ENCODE measurements at places on chromosomes 7 and 10. TPM values are rescaled to one million over a fixed set of nuclear protein-coding genes. Genes with fewer than 3 reads are reported as not detected.

- peaks cover 7% of the 10 kb centered on the region for H3K36me3 ChIP-seq
- H3K27ac ChIP-seq, result no peak overlapping the region
- H3K4me1 ChIP-seq, result no peaks in the 10 kb centered on the region
- H3K4me3 ChIP-seq, result no peak overlapping the region
- DNase-seq, result no peak
These were observed 81.7 kb upstream of the GTF2I start for GRCh38 chr7:74575811-74576210.

- no peak for DNase-seq
- H3K4me3 ChIP-seq, result no peak overlapping the region
- no peaks in the 10 kb centered on the region for H3K4me1 ChIP-seq
- peaks cover 15% of the 10 kb centered on the region for H3K27me3 ChIP-seq
- H3K36me3 ChIP-seq, result peaks cover 19% of the 10 kb centered on the region
These were observed 612.9 kb downstream of the PTPRN2 start for GRCh38 chr7:157974678-157975230.

- peaks cover 66% of the 10 kb centered on the region for H3K4me1 ChIP-seq
- H3K27me3 ChIP-seq, result peaks cover 38% of the 10 kb centered on the region
- peak; percentile 52 for DNase-seq
- no peak overlapping the region for H3K4me3 ChIP-seq
- H3K27ac ChIP-seq, result peak overlapping the region; percentile 99
These were observed 110.6 kb downstream of the ZMIZ1 start for GRCh38 chr10:79179164-79179956.

GRCh38 chr10:3631701-3632330, 153.2 kb downstream of the KLF6 start:
- no peak for DNase-seq
- H3K27ac ChIP-seq, result no peak overlapping the region
- H3K27me3 ChIP-seq, result no peaks in the 10 kb centered on the region

- peak overlapping the region; percentile 18 for H3K4me3 ChIP-seq
- H3K27ac ChIP-seq, result no peak overlapping the region
- DNase-seq, result no peak
- peaks cover 69% of the 10 kb centered on the region for H3K4me1 ChIP-seq
- H3K36me3 ChIP-seq, result peaks cover 12% of the 10 kb centered on the region
- peaks cover 21% of the 10 kb centered on the region for H3K27me3 ChIP-seq
These were observed 37.3 kb downstream of the ZCCHC24 start for GRCh38 chr10:79407811-79408795.

GRCh38 chr7:108329514-108329913, 126.7 kb downstream of the NRCAM start:
- H3K27ac ChIP-seq, result no peak overlapping the region
- DNase-seq, result no peak
- no peaks in the 10 kb centered on the region for H3K36me3 ChIP-seq

DNA sequence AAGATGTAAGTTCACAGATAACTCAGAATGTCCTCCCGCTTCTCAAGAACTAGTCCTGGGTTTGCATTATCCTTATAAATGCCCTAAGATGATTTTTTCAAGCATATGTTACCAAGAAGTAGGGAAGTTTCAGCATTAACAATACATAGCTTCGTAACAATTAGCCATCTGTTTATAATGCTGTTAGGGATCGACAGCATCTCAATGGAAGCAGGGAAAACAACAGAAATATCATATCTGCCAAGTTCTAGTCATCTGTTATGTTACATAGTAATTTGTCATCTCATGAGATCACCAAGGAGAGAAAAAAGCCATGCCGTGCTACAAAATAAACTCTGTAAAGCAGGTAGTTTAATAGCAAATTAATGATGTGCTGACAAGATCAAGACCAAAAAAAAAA, 731.5 kb upstream of the C7orf33 start:
- no peak overlapping the region for H3K4me3 ChIP-seq
- DNase-seq, result no peak
- H3K4me1 ChIP-seq, result no peaks in the 10 kb centered on the region
- H3K27me3 ChIP-seq, result peaks cover 1% of the 10 kb centered on the region
- no peak overlapping the region for H3K27ac ChIP-seq
- H3K36me3 ChIP-seq, result no peaks in the 10 kb centered on the region

- H3K27me3 ChIP-seq, result no peaks in the 10 kb centered on the region
- peaks cover 28% of the 10 kb centered on the region for H3K4me1 ChIP-seq
- DNase-seq, result no peak
- H3K27ac ChIP-seq, result no peak overlapping the region
These were observed 257.6 kb upstream of the LRGUK start for GRCh38 chr7:133869556-133869955.

DNA sequence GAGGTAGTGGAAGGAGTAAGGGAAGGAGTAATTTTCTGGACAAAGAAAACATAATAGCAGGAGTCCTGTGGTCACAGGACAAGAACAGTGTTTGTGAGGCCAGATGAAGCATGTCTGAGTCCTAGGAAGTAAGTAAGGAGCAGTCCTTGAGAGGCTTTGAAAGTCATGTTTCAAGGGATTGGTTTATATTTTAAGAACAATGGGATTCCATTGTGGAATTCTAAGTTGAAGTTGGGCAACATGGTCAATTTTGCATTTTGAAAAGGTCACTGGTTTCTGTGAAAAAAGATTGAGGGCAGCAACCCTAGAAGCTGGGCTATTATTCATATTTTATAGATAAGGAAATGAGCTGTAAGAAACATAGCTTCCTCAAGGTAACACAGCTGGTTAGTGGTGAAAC, 10.8 kb upstream of the SLC25A28 start:
- no peaks in the 10 kb centered on the region for H3K36me3 ChIP-seq
- no peak for DNase-seq
- no peak overlapping the region for H3K4me3 ChIP-seq
- no peak overlapping the region for H3K27ac ChIP-seq
- H3K27me3 ChIP-seq, result no peaks in the 10 kb centered on the region

- no peak overlapping the region for H3K4me3 ChIP-seq
- no peaks in the 10 kb centered on the region for H3K4me1 ChIP-seq
- no peak overlapping the region for H3K27ac ChIP-seq
These were observed 4.2 kb upstream of the PILRA start for GRCh38 chr7:100369105-100369504.

GRCh38 chr10:22816298-22816653, 101.9 kb upstream of the PIP4K2A start:
- no peaks in the 10 kb centered on the region for H3K36me3 ChIP-seq
- H3K4me3 ChIP-seq, result no peak overlapping the region
- H3K4me1 ChIP-seq, result no peaks in the 10 kb centered on the region
- no peak for DNase-seq

GRCh38 chr7:111439977-111440376, 122.3 kb downstream of the IMMP2L start:
- no peak for DNase-seq
- no peaks in the 10 kb centered on the region for H3K36me3 ChIP-seq
- peaks cover 5% of the 10 kb centered on the region for H3K4me1 ChIP-seq
- H3K27ac ChIP-seq, result no peak overlapping the region
- H3K27me3 ChIP-seq, result no peaks in the 10 kb centered on the region
- no peak overlapping the region for H3K4me3 ChIP-seq

DNA sequence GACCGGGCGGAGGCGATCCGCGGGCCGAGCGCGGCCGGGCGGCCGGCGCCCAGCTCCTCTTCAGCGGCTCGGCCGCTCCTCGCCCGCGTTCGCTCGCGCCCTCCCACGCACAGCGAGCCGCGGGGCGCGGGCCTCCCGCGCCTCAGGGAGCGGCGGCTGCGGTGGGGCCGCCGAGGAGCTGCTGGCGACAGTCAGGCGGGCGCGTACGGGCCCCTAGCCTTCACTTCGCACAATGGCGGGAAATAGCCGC, at the start of gene MCMBP:
Gene MCMBP (minus strand): TSS at position 234 of the 250 bp plus-strand sequence. CDS start 259 bp downstream, outside the sequence.
- H3K4me1 ChIP-seq, result peaks cover 30% of the 10 kb centered on the region
- DNase-seq, result no peak
- peak within 1 kb of the TSS; percentile 99 for H3K4me3 ChIP-seq
- peak within 1 kb of the TSS; percentile 93 for H3K27ac ChIP-seq
- H3K27me3 ChIP-seq, result peaks cover 8% of the 10 kb centered on the region
- H3K36me3 ChIP-seq, result peaks cover 7% of the 10 kb centered on the region

DNA sequence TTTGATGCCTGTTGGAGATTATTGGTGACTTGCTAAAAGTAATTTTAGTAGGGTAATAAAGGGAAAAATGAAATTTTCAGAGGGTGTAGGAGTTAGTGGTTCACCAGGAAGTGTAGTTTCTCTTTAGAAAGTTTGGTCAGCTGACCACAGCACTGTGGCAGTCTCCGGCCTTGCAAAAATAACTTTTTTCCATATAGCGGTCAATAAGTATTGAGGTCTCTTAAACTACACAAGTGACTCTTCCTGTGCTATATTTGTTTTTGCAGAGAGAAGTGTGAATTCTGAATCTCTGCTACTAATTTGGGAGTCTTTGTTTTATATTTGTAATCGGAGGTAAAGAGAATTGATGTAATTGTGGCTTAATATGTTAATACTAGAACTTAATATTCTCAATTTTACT, 24.3 kb downstream of the PTPN12 start:
- no peak for DNase-seq
- no peak overlapping the region for H3K4me3 ChIP-seq
- H3K4me1 ChIP-seq, result peaks cover 45% of the 10 kb centered on the region
- peak overlapping the region; percentile 50 for H3K27ac ChIP-seq
- peaks cover 7% of the 10 kb centered on the region for H3K36me3 ChIP-seq
- H3K27me3 ChIP-seq, result peaks cover 4% of the 10 kb centered on the region

DNA sequence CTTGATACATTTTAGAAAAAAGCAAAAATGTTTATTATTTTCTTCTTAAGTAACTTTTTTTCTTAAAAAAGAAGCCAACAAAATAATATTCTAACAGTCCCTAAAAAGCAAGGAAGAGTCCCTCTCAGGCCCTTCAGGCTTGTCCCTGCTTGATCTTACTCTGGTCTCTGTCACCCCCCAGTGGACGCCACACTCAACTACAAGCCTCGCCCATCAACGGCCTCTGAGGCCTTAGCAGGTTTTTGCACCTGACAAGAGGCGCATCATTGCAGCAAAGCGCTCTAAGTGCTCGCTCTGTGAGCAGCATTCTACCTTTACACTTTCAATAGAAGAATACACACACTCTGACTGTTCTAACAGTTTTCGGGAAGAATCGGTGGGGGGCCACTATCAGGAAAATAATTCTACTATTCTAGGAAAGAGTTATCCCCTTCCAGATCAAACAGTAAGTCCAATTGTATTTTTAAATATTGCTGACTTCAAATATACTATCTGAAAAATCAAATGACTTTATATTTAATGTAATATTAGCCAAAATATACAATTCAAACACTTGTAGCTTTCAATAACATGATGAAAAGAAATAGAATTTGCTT, 139.2 kb downstream of the USP6NL start:
- H3K27me3 ChIP-seq, result peaks cover 2% of the 10 kb centered on the region
- H3K27ac ChIP-seq, result no peak overlapping the region
- H3K4me1 ChIP-seq, result peaks cover 7% of the 10 kb centered on the region
- peak; percentile 78 for DNase-seq
- H3K4me3 ChIP-seq, result no peak overlapping the region

DNA sequence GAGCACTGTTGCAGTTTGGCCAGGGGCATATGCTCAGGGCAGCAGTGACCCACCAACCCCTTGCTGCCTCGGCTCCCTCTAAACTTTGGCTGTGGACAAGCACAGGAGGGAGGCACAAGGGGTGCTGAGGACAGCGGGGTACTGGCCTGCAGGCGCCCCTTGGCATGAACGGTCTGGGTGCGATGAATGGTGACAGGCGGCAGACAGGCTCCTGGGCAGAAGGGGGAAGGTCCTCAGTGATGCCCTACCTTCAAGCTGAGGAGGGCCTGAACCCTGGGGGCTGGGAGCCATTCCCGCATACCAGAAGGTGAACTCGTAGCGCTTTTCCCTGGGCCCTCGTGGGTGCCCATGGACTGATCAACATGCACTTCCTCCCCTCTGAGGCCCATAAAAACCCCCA, 567.1 kb downstream of the GRM8 start:
- H3K27ac ChIP-seq, result no peak overlapping the region
- H3K4me3 ChIP-seq, result no peak overlapping the region
- no peaks in the 10 kb centered on the region for H3K4me1 ChIP-seq

DNA sequence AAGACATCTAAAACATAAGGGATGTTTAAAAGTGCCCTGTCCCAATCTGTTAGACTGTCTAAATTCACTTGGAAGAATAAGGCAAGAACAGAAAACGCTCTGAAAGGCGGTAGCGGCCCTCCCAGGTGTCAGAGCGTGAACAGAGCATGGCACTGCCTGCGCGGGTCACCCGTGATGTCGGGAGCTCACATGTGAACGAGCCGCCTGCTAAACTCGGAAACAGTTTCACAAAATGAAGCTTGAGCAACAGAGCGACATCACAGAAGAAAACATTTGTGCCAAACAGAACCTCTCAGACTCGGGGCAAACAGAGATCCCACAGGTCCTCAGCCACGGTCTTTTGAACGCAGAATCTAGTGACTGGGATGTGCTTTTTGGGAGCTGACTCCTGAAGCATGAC, 12.8 kb downstream of the BRI3 start:
- H3K27ac ChIP-seq, result peak overlapping the region; percentile 80
- H3K4me3 ChIP-seq, result peak overlapping the region; percentile 42
- DNase-seq, result no peak
- H3K4me1 ChIP-seq, result peaks cover 15% of the 10 kb centered on the region

DNA sequence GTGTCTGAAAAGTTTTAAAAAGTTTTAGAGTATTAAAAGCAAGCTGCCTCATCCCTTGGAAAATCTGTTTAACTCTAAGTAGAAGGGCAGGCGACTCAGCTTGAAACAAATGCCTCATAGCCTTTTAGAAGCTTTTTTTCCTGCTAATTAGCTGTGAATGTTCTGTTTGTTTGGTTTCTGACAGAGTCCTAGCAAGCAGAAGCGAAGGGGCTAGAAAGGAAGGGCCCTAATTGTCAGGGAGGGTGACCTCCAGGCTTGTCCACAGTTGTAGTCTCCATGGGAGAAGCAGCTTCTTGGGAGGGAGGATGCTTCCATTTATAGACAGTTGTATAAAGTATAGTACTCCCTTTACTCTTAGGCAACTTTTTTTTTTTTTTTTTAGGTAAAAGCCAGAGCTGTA, 90.9 kb downstream of the DNAJC1 start:
- no peaks in the 10 kb centered on the region for H3K27me3 ChIP-seq
- no peak overlapping the region for H3K4me3 ChIP-seq

GRCh38 chr10:43387678-43388032, 16.2 kb downstream of the FXYD4 start:
- DNase-seq, result no peak
- H3K36me3 ChIP-seq, result peaks cover 44% of the 10 kb centered on the region
- no peaks in the 10 kb centered on the region for H3K27me3 ChIP-seq
- peaks cover 7% of the 10 kb centered on the region for H3K4me1 ChIP-seq

The ELMO1 gene
- 151 TPM for total RNA-seq

The FAM180A gene
- total RNA-seq, result not detected

The PNLIP gene
- not detected for total RNA-seq

The ADRA2A gene
- total RNA-seq, result 1.5 TPM

The ATRNL1 gene
- total RNA-seq, result 32.5 TPM

The PTPRN2 gene
- 0.18 TPM for total RNA-seq

The SRGN gene
- 4.7 TPM for total RNA-seq

The C10orf62 gene
- not detected for total RNA-seq

The NYAP1 gene
- 2.2 TPM for total RNA-seq
